Fibroblast of villous mesenchyme (primary cell): ENCODE measurements at places on chromosomes 7 and 10.
A peak's percentile ranks its signal among the peaks of the same experiment; 100 is the strongest.

GRCh38 chr7:156772725-156773124 lies 120.3 kb downstream of the LMBR1 start:
- DNase-seq: no peak

DNA sequence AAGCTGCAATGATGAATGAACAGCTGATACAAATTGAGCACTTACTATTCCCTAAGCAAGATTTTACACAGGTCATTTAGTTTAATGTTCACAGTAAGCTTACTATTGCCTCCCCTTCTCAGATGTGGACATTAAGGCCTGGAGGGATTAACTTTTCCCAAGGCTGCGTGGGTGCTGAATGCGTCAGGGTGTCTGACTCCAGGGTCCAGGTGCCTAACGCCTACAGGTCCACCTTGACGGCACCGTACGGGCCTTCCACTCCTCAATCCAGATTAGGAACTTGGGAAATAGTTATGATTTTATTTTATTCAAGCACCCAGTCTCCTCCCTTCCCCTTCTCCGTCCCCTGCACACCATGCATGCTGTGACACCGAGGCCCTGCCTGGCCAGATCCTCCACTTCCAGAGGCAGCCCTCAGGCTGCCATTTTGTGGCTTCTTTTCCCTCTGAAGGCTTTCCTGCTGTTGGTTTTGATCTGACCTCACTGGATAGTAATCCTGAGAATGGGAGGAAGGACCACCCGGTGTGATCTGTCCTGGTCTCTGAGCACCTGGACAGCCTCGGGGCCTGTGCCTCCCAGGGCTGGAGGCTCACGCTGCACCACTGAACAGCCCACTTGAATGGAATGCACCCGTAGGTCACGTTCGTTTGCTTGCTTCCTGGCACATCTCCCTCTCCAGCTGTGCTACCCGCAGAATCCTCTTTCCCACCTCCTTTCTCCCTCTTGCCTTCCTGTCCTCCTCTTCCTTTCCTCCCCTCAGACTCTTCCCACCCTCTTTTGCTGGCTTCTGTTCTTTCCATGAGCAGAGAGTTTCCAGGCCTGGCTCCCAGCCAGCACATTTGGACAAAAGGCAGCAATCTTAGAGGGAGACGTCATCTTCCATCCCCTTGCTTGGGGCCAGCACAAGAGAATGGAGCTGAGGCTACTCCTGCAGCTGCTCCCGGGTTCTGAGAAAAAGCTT lies 14.4 kb downstream of the DENND2A start:
- peak; percentile 93 for DNase-seq

DNA sequence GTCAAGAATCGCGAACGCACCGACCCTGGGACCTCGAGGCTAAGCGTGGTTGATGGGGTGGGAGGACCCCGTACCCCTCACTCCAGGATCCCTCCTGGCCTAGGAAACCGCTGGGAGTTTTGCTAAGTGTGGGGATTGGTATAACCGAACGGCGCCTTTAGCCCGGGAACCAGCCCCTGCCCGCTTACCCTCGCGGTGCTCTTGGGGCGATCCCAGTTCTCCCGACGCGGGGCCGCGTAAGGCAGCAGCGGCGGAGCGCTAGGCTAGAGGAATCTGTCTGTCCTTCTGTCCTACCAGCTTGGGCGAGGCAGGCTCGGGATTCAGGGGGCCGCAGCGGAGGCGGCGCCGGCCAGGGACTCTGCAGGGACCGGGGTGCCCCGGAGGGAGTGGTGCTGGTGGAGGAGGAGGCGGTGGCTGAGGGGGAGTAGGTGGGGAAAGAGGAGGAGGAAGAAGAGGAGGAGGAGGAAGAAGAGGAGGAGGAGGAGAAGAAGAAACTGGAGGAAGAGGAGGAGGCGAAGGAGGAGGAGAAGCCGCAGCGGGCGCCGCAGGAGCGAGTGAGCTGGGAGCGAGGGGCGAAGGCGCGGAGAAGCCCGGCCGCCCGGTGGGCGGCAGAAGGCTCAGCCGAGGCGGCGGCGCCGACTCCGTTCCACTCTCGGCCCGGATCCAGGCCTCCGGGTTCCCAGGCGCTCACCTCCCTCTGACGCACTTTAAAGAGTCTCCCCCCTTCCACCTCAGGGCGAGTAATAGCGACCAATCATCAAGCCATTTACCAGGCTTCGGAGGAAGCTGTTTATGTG lies 439 bp upstream of the EMX2 start:
- DNase-seq: peak; percentile 96

GRCh38 chr10:32253276-32253675 lies 93.7 kb downstream of the EPC1 start:
- DNase-seq: peak; percentile 30

- DNase-seq: no peak
Measured at GRCh38 chr10:91574236-91574635, 58.6 kb downstream of the PPP1R3C start.
